ENCODE measurements at places on chromosomes 4 and X.

GRCh38 chr4:94551643-94552564 lies 100.2 kb downstream of the PDLIM5 start:
- DNase-seq: no peak

GRCh38 chr4:32985256-32985655 lies 2265.1 kb downstream of the PCDH7 start:
- DNase-seq: no peak

DNA sequence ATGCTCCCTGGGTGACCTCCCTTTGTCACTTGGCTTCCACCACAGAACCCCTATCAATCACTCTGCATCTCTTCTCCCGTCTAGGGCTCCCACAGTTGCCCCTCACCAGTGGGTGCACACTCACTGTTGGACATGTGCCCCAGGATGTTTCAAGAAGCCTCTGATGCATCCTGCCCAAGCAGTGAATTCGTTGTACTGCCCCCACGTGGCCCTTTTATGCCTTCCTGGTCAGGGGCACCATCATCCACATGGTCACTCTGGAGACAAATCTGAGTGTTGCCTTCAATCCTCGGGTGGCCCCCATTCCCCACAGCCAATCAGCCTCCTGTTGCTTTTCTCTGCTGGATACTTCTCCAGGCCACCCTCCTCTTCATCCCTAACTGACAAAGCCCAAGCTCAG lies 12.2 kb downstream of the ITIH6 start:
- no peak for DNase-seq

- no peak for DNase-seq
These were observed 73.7 kb upstream of the NDST4 start for GRCh38 chr4:115187136-115187535.

- no peak for DNase-seq
These were observed 208.8 kb downstream of the OR13H1 start for GRCh38 chrX:131752493-131753198.

GRCh38 chr4:1409491-1410425 lies 3.5 kb upstream of the NKX1-1 start:
- no peak for DNase-seq

GRCh38 chr4:8378101-8378724 lies 62.3 kb downstream of the ACOX3 start:
- DNase-seq: no peak

- DNase-seq: no peak
These were observed 7.3 kb upstream of the GUCY2F start for GRCh38 chrX:109489174-109489573.

DNA sequence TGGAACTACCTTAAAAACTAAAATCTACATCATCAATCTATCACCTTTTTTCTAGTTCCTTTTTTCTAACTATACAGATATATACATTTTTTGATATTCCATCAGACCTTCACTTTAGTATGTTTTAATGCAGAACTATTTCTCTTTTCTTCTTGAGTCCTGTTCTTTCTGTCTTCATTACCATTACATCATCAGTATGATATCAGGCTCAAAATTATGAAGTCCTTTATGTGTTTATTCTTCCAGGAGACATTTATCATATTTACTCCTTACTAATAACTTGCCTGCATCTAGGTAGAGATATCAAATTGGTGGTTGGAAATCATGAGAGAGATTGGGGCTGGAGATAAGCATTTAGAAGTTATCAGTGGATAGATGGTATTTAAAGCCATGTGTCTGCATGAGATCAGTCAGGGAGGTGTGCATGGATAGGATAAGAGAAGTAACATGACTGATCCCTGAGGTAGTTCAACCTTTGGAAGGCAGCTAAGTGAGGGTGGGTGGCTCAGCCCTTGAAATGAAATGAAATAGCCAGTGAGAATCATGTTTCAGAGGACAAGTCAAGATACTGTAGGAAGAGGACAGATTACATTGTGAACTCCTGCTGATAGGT lies 43.1 kb downstream of the MRPL1 start:
- no peak for DNase-seq

DNA sequence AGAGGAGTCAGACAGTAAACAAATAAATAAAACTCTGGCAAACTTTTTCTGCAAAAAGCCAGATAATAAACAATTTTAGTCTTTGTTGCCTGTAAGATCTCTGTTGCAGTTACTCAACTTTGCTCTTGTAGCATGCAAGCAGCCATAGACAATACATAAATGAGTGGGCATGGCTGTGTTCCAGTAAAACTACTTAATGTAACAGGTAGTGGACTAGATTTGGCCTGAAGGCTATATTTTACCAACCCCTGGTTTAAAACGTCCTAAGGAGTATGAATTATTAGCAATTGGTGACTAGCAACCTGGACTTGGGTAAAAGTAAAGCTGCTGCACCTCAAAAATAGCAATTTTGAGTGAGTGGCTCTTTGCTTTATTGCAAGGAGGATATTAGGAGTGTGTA lies 30.9 kb downstream of the SLAIN2 start:
- no peak for DNase-seq
